ENCODE measurements at places on chromosomes 5 and 9.

GRCh38 chr9:70112981-70113380, 69.3 kb downstream of the MAMDC2 start:
- DNase-seq, result no peak

- no peak for DNase-seq
Measured at GRCh38 chr5:176692326-176692725, 45.0 kb downstream of the TSPAN17 start.

DNA sequence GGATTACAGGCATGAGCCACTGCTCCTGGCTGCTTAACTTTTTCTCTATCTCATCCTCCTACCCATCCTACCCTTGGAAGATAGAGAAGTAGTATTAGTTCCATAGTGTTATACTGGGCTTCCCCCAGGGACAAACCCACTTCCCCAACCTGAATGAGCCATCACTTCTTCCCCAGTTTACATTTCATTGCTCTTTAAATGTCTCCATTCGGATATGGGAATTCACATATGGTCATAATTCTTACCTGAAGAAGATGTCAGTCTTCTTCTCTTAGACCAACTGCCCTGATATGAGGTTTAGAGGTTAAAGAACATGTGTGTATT, 1.9 kb downstream of the CD274 start:
- no peak for DNase-seq

- DNase-seq, result no peak
Measured at GRCh38 chr5:72234265-72234700, 85.8 kb downstream of the MRPS27 start.

GRCh38 chr9:121221664-121222055, 20.0 kb upstream of the RAB14 start:
- no peak for DNase-seq

GRCh38 chr9:7523426-7524043, 276.0 kb downstream of the DMAC1 start:
- no peak for DNase-seq

DNA sequence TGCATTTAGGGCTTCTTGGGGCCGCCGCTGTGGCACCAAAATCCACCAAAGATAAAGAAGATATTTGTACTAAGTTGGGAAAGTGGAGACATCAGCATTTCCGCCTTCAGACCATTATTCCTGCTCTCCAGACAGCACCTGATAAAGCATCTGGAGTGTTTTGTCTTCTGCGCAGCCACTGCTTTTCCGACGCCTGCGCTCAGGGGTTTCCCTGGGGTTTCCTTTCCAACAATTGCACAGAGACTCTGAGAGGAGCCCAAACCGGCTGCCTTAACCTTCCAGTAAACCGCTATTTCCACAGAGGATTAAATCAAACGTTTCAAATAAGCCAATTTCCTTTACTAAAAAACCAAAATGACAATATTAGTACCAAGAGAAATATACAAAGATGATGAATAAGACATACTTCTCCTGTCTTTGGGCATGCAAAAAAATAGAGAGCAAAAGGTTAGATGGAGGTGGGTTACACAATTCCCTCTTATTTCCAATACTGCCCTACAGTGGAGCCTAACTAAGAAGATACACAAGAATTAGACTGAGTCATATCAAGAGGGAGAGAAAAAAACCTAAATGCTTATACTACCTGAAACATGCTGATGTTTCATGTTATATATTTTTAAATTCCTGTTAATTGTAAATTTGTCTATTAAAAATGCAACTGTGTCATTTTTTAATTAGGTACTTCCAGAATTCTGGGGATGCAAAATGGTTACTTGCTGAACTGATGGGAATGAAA, 98.4 kb downstream of the MAPKAP1 start:
- no peak for DNase-seq

DNA sequence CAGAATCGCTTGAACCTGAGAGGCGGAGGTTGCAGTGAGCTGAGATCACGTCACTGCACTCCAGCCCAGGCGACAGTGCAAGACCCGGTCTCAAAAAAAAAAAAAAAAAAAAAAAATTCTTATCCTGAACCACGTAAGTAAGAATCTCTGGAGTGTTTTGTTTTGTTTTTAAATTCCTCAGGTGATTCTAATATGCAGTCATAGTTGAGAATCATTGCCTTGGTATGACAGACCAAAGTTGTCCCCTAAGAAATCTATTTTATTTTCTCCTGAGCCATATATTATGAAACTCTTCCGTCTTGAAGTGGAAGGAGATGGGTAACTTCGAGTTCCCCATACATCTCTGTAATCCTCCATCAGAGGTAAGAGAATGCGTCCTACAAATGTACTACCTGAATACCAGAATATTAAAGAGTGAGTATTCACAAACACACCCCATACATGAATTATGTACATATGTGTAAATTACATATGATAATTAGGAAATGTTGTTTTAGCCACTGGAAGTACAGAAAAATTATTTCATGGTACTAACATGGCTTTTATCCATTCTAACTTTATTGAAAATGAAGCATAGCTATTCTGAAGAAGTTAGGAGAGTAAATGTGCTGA, 26.7 kb upstream of the SVEP1 start:
- DNase-seq, result no peak

Data from anterior cingulate cortex (tissue), 58 donors.